ENCODE measurements at places on chromosomes 2 and 18.

- no peak for DNase-seq
These were observed 37.7 kb downstream of the ZC3H15 start for GRCh38 chr2:186523791-186524190.

GRCh38 chr2:86323273-86324021 is 14.0 kb downstream of the REEP1 start:
- no peak for DNase-seq

DNA sequence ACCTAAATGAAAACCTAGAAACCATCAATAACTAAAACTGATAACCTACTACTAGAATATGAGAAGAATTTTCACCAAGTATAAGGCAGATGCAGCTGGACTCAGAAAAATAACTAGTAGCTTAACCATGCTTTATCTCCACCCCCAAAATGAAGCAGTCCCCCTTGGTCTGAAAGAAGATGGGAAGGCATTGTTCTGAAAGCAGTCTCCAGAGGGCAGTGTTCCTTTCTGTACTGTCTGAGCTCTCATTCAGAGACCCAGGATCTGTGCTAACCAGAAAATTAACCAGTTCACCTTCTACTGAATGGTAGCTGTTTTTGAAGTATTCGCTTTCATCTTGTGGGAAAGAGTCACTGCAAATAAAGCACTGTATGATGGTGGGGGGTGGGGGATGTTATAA is 273.0 kb downstream of the PDE11A start:
- no peak for DNase-seq

DNA sequence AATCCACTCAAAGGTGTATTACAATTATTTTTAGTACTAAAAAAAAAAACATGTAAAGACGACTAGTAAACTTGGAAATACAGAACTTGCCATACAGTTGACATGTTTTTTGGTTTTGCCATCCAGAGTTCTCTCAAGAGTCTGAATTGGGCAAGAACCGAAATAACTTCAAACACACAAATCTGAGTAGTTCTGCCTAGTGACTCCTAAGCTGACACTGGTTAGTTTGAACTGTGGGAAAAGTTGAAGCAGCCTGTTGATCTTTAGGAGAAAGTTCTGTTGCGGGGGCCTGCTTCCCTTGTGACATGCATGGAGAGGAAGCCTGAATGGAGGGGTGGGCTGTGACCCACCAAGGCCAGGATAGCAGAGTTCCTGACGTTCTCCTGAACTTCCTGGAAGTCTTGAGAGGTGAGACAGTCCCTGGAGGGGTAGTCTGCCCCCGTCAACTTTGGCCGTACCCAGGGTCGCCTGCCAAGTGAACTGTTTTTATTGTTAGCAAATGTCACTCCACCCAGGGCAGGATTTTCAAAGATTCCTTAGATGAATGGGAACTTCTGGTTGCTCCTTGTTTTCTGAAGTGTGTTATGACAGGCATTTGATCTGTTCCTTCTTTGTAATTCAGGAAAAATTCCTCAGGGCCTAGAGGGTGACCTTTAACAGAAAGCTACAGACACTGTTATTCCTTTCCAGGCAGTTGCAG is 85.6 kb upstream of the SPTBN1 start:
- DNase-seq: no peak

- DNase-seq: no peak
These were observed 23.2 kb upstream of the LPIN2 start for GRCh38 chr18:3036108-3036507.

DNA sequence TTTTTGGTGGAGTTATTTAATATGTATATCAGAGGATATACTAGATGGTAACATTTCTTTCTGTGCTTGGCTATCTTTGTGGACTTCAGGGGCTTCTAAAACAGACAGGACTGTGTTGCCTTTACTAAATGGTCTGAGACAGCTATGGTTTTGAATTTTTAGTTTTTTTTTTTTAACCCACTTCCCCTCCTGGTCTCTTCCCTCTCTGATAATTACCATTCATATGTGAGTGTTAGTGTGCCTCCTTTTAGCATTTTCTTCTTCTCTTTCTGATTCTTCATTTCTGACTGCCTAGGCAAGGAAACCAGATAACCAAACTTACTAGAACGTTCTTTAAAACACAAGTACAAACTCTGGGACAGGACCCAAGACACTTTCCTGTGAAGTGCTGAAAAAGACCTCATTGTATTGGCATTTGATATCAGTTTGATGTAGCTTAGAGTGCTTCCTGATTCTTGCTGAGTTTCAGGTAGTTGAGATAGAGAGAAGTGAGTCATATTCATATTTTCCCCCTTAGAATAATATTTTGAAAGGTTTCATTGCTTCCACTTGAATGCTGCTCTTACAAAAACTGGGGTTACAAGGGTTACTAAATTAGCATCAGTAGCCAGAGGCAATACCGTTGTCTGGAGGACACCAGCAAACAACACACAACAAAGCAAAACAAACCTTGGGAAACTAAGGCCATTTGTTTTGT is 52.7 kb downstream of the SMAD4 start:
- no peak for DNase-seq

- no peak for DNase-seq
These were observed 182.2 kb downstream of the MYCN start for GRCh38 chr2:16122556-16122955.

GRCh38 chr2:104804148-104804890 is 49.6 kb upstream of the POU3F3 start:
- no peak for DNase-seq

DNA sequence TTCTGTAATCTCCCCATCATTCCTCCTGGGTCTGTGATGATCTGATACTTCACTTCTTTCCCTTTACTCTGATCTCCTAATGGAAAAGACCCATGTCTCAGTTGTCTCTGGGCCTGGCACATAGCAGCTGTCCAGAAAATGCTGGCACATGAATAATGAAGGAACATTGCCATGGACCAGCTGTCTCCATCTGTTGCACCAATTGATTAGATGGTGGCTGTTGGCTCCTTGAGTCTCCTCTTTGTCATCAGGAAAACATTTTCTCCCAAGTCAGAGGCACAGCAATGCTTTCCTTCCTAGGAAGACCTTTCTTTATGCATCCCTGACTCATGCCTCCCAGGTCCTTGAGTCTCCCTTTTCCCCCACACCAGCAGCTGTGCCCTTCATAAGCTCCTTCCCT is 286.2 kb upstream of the CXCR4 start:
- no peak for DNase-seq

GRCh38 chr18:58534535-58535301 is 94.2 kb downstream of the ALPK2 start:
- DNase-seq: no peak

DNA sequence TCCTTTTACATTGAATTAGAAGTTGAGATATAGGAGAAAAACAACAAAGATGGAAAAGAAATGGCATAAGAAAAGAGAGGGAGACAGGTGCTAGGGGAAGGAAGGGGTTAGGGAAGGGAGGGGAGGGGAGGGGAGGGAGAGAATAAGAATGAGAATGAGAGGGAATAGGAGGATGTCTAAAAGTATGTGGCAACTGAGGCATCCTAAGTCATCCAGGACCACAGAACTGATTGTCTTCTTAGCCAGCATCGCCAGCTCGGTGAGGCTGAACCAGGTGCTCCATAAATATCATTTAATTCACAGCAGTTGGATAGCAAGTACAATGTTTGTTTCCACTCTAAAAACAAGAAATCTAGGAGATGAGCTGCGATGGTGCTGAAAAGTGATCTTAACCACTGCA is 393.5 kb downstream of the TMEM182 start:
- DNase-seq: no peak

DNA sequence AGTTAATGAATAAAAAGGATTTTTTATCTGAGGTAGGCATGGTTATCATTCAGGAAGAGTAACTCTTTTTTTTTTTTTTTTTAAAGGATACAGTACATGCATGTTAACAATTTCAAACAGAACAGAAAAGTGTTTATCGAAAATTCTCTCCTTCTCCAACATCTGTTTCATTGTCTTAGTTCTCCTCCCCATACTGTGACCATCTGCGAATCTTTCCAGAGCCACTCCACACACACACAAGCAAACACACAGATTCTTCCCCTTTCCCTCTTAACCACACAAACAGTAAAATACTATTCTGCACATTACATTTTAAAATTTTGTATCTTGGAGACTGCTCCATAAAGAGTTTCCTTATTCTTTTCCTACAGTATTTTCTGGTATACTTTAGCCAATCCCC is 38.0 kb downstream of the NPC1 start:
- DNase-seq: no peak

DNA sequence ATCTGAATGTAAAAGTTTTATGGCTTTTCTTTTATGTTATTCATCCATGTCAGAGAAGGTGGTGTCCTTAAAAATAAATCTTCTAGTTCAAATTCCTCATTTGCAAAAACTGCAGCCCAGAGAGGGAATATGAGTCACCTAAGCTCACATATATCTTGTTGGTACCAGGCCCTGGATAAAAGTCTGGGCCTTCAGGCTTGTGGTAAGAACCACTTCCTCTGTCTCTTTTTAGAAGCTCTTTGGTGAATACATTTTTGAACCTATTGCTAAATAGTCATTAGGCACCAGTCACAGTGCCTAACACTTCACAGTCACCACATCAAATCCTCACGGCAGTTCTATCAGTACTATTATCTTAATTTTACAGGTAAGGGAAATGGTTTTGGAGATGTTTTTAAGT is 199.2 kb downstream of the KCNS3 start:
- DNase-seq: no peak

DNA sequence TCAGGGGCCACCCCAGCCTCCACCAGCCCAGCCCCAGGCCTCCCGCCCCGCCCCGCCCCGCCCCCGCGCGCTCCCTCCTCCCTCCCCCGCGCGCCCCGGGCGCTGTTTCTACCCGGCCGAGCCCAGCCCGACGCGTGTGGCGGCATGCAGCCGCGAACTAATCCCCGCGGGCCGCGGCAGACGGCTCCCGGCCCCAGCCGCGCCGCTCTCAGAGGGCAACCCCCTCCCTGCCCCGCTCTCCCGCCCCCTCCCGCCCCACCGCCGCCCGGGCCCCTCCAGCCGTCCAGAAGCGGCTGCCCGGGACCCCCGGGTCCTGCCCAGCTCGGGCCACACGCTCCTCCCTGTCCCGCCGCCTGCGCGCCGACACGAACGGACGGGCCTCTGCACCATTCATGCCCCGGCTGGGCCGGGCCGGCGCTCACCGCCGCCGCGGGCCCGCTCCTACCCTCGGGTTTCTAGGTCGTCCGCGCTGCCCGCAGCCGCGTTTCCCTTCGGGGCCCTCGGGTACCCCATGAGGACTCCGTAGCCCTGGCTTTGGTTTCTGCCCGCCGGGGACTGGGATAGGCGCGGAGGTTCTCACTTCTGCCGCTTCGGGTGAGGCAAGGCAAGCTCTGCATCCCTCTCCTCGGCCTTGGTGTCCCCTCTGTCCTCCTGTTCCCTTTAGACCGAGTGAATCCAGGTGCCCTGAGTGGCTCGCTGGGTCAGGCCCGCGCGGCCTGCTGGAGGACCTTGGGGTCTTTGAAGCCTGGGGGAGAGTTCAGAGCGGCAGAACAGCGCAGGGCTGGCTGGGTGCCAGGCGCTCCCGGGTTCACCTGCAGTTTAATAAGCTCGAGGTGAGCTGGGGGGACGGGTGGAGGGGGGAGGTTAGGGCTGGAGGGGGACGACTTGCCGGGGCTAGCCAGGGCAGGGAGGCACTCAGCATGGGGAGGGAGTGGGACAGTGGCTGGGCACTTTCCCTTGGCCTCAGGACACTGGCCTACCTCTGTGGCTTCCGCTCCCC is 3.1 kb downstream of the WNT10A start:
- DNase-seq: no peak

DNA sequence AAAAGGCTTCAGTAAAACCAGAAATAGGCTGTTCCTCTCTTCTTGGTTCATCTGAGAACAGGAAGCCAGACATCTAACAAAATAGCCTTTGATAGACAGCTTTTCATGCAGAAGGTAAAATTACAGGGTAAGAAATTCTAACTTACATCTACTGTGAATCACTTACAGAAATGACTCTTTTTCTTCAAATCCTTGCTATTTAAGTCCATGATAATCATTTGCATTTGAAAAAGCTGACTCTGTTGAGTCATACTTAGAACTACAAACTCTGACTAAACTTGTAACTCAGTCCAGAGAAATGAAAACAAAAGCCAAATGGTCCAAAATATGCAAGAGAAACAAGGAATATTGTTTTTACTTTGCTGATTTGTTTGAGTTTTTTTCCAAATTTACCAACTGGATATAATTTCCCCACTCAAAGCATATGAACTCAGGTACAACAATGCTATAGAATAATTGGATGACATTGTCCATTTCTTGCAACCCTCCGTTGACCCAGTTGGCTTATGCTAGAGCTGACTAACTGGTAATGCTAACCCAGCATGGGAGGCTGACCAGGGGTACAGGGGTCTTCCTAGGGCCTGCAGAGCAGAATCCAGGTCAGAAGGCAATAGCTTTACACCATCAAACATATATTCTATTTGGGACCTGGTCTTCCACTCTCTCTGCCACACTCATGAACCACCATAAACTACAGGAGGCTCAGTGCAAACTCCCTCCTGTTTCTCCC is 18.8 kb upstream of the MREG start:
- no peak for DNase-seq

DNA sequence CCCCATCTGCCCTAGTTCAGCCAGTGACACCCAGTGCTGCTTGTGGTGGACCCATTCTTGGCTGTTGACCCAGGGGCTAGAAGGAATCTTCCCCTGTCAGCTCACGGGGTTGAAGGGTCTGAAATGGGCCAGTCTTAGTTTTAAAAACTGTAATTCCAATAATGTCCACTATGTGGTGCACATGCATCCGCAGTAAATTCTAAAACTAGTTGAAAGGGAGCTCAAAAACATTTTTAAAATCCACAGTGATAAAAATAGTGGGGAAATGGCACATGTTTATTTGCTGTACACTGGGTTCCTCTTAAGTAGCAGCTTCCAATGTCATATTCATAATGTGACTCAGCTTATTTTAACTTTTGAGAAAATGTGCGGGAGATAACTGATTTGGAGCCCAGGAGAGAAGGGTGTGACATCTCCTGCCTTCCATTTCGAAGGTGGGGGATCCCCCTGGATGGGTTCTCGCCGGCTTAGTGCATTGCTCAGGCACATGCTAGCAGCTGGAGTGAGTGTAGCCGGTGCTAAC is 32.8 kb downstream of the GRHL1 start:
- no peak for DNase-seq

DNA sequence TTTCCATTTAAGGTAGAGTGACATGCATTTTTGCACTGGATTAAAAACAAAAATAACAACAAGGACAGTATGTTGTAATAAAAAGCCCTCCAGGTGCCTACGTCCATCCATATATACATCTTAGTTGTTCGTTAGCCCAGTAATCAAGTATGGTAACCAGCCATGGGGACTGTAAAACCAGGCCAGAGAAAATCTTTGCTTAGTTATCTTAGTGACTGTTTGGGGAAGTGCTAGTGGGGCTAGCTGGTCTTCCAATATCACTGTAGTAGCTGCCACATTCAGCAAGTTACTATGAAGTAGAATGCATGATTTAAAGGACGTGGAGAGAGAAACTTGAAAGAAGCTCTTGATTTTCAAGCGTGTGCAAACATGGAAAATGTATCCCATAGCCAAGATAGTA is 95.9 kb upstream of the STON1 start:
- no peak for DNase-seq

- no peak for DNase-seq
These were observed 25.6 kb upstream of the CYRIA start for GRCh38 chr2:16691261-16691660.

DNA sequence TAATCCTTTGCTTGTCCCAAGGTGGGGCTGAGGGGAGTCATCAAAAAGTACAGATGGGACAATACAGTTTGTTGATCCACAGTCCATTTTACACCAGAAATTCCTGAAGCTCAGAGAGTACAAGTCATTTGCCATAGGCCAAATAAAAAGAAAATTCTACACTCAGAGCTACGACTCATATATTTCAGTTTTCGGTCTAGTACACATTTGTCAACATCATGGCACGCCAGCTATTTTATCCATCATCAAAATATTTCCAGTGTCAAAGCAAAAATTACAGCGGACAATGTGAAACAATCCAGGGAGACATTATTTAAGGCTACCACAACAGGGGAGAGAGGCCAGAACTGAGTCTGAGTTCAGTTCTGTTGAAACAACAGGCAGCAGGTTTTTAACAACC is 587.5 kb upstream of the DSEL start:
- no peak for DNase-seq

All from stimulated activated CD4-positive, alpha-beta T cell treated with anti-CD3 and anti-CD28 coated beads, TNF-alpha, amount 100 ng/mL, for 24 hours (primary cell).